Substantia nigra (tissue), 51 donors: ENCODE measurements at places on chromosomes 1 and 21.

DNA sequence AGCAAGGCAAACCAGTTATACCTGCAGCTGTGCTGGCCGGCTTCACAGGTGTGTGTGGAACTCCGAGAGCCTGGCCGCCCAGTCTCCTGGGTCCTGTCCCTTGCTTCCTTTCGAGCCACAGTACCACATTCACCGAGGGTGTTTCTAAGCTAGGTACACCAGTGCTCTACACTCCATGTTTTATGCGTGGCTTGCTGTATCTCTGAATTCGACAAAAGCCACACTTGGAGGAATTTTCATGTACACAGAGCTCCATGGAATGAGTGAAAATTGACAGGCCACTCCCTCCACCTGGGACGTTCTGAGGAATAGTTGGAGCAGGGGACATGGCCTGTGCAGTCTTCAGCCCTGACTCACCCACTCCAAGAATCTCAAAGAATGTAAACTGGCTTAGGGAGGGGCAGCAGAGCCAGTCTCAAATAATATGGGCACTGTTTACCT lies 14.0 kb downstream of the ETS2 start:
- no peak for DNase-seq

GRCh38 chr21:26157801-26158200 lies 12.8 kb downstream of the APP start:
- no peak for DNase-seq

DNA sequence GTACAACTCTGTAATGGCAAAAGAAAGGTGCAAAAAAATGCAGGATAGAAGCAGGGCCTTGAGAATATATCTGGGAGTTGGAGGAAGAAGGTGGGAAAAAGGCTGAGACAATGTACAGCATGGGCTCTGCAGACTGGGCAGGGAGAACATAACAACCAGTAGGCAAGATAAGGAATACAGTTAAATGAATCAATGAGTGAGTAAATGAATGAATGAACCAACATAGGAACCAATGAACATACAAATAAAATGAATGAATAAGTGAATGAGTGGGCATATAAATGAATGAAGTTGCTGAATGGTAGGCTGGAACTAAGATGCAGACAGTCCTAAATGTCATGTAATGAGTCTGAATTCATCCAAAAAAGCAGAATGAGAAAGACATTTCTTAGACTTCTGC lies 370.6 kb downstream of the SMYD3 start:
- DNase-seq, result no peak

DNA sequence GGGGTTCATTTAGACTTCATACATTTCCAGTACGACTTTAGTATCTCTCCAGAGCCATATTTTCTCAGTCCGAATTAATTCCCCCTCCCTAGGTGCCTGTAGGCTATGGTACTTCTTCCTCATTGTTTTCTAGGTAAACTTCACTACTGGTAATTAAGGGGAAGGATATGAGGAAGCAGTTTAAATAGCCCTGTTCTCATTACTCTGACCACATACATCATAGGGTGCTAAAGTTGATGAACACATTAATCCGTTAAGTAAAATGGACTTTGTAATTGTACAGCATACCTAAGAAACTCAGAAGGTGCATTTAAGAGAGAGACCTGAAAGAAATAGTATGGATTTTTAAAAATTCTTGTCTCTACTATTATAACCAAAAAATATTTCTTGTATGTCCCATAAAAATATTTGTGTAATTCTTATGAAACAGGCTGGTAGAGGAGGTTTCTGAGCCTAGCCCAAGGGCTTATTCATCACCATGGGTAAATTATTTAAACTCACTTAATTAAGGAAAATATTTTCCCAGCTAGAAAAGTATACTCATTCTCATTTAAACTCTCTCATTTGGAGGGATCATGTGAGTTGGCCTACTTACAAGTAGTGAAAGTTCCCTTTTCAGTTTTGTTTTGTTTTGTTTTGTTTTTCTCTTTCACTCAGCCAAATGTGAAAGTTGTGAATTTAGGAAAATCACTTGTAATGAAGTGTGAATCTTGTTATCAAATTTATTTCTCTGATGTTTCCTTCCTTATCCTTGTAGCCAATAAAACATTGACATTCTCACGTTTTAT lies 2.0 kb downstream of the PRMT6 start:
- DNase-seq, result no peak

DNA sequence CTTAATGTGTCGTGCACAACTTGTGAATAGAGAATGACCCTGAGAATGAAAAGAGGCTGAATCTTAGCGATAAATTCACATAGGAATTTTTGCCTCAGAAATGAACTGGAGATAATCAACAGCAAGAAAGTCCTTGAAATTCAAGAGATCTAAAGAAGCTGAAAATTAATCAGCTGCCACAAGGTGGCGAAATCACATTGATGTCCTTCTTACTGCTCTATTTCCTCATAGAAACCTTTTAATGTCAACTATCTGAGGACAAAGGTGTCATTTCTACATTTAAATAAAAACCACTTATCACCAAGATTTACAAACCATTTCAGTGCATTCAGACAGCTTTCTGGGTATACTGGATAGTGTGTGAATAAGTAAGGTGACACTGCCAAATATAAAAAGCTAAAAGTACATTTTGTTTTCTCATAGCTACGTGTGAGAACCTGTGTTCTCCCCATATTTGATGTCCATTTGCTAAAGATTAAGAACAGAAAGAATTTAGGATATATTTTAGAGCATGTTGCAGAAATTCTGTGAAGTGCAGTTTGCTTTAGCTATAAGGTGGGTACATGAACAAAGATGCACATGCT lies 485.3 kb upstream of the PTBP2 start:
- DNase-seq, result peak; percentile 4

- no peak for DNase-seq
Measured at GRCh38 chr1:40185951-40186864, 25.0 kb downstream of the RLF start.

DNA sequence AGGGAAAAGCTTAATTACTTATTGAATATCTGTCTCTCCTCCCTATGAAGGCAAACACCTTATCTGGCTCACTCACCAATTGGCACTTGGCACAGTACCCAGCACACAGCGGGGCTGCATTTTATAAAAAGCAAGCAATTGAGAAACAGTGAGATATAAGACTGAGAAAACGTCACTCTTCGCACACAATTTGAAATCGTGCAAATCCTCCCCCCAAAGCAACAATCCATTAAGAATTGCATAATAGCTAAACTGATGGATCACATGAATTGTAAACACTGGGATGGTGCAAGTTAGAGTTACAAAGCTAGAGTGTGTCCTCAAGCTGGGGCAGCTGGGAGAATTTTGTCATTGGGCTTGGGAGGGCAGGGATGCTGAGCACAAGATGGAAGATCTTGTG lies 27.1 kb downstream of the PRDX6 start:
- DNase-seq, result no peak

- DNase-seq, result no peak
Measured at GRCh38 chr1:234616644-234617043, 6.7 kb upstream of the IRF2BP2 start.

DNA sequence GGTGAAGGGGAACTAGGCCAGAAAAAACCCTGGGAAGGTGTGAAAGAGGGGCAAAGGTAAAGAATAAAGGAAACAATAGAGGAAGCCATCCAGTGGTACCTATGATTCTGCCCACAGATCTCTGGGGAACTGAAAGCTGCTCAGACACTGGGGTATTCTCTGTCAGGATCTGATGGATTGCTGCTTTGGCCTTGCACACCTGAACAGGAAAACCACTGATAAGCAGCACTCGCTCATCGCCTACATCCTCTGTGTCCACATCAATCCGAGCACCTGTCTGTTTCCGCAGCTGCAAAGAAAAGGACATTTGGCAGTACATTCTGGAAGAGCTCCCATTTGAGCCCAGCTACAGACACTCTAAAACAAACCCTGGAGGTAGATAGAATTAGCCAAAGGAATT lies 10.4 kb downstream of the TDRKH start:
- DNase-seq, result no peak

- DNase-seq, result peak; percentile 70
Measured at GRCh38 chr1:203129501-203130231, 2.1 kb downstream of the ADORA1 start.

- DNase-seq, result no peak
Measured at GRCh38 chr1:234934611-234935033, 194.0 kb downstream of the TOMM20 start.

GRCh38 chr1:245124644-245125043 lies 30.1 kb upstream of the KIF26B start:
- no peak for DNase-seq

DNA sequence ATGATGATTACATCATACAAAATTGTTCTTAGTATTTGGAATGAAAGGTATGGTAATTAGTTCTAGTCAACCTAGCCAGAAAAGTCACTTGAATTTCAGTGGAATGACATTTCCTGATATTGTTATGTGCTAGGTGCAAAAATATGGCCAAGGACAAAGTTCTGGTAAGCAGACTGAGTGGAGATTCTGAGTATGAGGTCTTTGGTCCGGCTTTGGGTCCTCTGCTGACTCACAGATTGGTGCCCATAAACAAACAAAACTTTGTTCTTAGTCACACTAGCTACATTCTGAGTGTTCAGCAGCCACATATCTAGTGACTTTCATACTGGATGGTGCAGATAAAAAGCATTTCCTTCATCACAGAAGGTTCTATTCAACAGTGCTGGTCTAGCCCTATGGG lies 206.1 kb downstream of the ZNF648 start:
- no peak for DNase-seq

GRCh38 chr21:42193131-42193671 lies 25.7 kb upstream of the ABCG1 start:
- DNase-seq, result no peak

GRCh38 chr1:228107636-228108035 lies 1.5 kb downstream of the MRPL55 start:
- DNase-seq, result no peak

- DNase-seq, result no peak
Measured at GRCh38 chr1:161440312-161440894, 64.9 kb upstream of the FCGR2A start.

DNA sequence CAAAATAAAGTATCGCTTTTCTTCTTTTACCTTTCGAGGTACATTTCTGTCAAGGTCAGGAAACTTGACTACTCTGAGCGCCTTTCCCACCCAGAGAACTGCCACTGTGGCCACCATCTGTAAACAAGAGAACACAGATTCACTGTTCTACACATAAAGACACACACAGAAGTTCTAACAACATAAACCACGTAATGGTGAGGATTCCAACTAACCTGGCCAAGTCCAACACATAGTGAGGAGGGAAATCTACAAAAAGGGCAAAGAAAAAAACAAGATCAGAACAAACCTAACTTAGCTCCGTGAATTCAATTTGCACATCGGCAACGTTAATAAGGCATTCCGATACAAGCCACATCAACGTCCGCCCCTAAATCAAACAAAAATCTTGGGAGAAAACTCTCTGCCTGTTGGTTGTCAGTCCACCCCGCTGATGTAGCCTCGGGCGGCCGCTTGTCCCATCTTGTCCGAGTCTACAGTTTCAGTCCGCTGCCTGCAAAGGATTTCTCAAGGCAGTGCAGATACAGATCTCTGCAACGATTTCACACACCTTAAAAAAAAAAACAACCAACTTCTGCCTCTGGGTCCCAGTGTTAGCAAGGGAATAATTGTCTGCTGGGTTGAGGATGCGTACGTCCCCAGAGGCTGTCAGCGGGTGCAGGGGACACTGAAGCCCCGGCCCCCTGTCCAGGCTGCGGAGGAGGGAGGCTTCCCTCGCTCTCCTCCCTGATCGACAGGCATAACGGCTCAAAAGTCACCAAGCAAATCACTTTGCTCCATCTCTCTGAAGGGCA lies 1.0 kb downstream of the SLC35D1 start:
- DNase-seq, result peak; percentile 16

DNA sequence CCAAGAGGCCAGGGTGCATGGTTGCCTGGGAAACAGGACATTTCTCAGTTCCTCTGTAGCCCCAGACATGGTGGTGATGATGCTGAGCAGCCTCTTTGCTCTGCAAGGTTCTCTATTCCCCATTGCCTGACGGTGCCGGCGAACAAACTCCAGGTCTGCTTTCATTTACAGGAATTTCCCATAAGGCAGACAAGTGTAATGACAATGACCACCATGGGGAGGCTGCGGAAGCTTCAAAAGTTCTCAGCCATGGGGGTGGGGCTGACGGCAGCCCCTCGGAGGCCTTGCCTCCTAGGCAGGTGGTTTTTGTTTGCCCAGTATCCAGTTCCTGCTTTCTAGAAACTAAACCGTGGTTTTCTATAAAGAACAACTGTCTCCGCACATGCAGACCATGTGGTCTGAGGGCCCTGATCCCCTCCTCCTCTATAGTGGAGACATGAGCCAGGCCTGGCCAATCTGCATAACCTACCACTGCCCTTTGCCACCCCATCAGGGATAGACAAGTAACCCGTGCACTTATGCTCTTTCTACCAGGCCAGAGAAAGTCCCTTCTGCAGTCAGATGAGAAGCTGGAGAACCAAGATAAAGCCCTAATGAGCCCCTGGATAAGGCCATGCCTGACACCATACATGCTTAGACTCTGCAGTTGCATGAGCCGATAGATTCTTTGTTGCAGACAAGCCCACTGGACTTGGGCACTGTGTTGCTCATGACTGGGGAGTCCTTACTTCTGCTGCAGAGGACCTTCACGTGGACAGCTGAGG lies 54.1 kb downstream of the LDLRAD2 start:
- no peak for DNase-seq

- no peak for DNase-seq
Measured at GRCh38 chr21:41763996-41764395, 2.9 kb downstream of the RIPK4 start.

DNA sequence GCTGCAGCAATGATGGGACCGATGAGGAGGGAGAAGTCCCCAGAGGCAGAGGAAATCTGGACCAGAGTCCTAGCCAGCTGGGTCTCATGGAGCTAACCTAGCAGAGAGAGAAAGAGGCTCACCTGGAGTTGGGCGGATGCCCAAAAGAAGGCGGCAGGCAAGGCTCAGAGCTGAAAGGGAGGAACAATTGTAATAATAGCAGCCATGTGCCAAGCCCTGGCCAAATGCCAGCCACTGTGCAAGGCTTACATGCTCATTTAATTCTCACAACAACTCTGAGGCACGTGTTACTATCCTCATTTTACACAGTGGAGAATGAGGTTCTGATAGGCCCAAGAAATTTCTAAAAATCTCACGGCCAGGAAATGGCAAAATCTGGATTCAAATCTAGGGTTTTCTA lies 50.0 kb upstream of the ZNF648 start:
- no peak for DNase-seq

DNA sequence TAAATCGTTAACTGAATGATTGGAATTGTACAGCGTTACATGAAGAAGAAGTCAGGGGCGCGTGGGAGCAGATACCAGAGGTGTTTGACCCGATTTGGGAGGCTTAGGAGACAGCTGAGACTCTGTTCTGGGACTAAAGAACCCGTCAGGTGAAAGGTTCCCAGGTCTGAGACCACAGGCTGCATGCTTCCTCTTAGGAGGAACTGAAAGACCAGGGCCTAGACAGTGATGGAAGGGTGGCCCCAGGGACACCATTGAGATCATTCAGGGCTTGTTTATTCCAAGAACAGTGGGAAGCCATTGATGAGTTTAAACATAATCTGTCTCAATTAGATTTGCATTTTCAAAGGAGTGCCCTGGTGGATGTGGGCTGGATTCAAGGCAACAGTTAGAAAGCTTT lies 904 bp downstream of the KLF17 start:
- DNase-seq, result no peak

- no peak for DNase-seq
Measured at GRCh38 chr1:42937836-42938644, 20.6 kb downstream of the SLC2A1 start.
